NCI-H187 (cell line): ENCODE measurements at places on chromosomes 3 and 15.

DNA sequence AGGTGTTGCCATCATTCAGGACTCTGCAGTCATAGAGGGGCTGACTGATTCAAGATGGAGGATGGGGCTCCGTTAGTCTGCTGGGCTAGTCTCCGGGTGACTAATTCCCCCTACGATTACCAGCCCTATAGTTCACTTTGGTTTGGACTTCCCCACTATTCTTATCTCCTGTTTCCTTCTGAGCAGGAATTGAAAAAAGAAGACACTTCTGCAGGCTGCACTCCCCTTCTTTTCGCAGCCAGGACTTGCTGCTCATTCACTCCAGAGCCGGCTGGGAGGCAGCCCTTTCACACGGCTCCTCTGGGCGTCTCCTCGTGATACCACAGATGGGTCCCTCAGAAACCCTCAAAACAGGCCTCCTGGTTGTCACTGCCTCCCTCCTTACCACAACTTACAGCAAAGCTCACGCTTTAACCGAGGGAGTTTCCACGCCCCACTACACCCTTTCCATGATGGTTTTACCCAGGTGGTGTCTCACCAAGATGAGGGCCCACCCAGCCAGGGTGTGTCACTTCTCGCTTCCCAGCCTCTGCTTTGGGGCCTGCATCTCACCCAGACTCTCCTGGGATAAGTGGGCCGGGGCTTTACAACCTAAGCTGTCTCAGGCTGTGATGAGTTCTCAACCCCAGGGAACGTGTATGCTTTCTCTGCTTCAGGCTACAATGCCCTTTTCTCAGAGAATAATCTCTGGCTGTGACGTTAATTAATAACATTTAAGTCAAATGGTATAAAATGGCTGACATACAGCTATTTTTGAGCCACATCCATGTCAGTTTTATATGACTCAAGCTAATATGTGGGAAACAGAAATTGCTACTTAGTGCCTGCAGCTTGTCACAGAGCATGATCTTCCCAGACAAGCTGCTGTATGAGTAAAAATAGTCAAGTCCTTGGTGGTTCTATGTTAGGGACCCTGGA lies 11.9 kb downstream of the CX3CR1 start:
- no peak for DNase-seq

DNA sequence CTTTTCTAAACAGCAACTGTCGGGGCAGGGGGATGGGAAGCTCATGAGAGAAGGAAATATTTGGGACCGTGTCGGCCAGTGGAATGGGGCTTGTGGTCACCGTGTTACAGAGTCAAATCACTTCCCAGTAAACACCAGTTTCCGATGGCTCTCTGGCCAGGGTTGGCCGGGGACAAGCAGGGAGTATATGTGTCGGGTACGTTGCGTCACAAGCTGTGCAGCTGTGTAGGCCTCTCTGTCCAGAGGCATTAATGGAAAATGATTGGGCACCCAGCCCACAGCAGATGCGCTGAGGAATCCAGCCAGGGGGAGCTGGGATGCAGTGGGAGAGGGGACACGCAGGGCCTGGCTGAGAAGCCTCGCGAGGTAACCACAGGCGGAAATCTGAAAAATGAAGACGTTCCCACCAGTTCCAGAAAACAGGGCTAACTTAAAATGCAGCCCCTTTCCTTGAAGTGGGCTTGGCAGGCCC lies 15.8 kb upstream of the ALDH1A3 start:
- no peak for DNase-seq

DNA sequence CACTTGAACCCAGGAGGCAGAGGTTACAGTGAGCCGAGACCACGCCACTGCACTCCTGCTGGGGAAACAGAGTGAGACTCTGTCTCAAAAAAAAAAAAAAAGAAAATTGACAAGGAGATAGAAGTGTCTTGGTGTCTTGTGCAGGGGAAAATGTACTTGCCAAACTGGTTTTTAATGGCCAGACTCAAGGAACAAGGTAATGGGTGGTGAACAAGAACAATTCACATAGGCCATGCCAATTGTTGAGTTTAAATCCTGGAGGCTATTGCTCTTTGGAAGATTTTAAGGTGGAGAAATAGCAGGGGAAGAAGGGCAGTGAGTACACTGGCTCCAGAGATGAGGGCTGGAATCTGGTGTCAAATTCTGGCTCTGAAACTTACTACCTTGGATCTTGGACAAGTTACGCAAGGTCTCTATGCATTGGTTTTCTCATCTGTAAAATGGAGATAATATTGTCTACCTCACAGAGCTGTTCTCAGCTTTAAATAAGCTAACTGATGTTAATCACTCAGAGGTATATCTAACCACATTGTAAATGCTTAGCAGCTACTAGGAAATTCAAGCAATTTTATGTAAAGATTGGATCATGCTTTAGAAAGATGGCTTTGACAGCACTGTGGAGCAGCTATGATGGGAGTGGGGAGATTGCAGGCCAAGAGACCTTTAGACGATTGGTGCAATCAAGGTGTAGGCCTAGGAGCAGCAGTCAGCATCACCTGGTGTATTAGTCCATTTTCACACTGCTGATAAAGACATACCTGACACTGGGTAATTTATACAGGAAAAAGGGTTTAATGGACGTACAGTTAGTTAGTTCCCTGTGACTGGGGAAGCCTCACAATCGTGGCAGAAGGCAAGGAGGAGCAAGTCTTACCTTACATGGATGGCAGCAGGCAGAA lies 78.3 kb downstream of the B3GALNT1 start:
- DNase-seq, result no peak

DNA sequence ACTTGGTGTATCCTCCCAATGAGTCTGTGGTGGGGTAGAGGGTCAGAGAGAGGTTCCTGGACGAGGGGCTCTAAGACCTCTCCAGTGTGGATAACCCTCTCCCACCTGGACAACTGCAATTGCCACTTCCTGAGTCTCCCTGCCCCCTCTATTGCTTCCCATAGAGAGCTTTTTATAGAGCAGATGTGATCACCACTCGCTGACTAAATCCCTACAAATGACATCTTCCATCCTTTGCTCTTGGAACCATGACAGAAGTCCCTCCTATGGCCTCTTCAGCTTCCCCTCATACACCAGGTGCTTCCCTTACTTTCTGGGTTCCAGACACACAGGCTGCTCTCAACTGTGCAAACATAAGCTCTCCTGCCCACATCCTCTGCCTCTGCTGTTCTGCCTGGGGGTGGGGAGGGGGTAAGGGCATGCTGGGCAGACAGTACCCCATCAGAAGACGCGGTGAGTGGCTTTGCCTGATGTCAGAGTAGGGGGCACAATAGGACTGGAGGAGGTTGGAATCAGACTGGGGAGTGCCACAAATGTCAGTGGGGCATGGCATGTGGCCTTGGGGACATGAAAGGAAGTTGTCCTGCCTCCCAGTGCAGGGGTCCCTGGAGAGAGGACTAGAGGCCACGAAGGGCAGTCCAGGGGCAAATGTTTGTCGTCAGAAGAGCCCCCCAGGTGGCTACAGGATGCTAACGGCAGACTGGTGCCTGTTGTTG lies 15.2 kb downstream of the ITIH3 start:
- no peak for DNase-seq

GRCh38 chr15:71245588-71245987 lies 130.3 kb downstream of the THSD4 start:
- DNase-seq, result no peak

DNA sequence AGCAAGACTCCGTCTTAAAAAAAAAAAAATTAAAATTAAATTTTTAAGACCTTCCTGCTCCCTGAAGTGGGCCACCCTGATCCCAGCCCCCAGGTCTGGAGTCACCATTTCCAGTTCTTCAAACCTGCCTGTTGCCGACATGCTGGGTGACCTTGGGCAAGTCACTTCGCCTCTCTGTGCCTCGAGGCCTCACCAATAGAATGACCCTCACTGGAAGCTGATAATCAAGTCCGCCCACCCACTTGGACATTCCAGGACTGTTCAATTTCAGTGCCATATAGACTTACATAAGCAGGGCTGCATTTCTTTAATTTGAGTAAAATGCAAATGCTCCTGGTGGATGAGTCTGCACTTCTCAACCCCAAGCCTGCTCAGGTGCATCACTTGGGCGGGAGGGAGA lies 39.3 kb upstream of the FURIN start:
- DNase-seq, result no peak
